ENCODE measurements at places on chromosomes 7 and 10.
A peak's percentile ranks its signal among the peaks of the same experiment; 100 is the strongest.

DNA sequence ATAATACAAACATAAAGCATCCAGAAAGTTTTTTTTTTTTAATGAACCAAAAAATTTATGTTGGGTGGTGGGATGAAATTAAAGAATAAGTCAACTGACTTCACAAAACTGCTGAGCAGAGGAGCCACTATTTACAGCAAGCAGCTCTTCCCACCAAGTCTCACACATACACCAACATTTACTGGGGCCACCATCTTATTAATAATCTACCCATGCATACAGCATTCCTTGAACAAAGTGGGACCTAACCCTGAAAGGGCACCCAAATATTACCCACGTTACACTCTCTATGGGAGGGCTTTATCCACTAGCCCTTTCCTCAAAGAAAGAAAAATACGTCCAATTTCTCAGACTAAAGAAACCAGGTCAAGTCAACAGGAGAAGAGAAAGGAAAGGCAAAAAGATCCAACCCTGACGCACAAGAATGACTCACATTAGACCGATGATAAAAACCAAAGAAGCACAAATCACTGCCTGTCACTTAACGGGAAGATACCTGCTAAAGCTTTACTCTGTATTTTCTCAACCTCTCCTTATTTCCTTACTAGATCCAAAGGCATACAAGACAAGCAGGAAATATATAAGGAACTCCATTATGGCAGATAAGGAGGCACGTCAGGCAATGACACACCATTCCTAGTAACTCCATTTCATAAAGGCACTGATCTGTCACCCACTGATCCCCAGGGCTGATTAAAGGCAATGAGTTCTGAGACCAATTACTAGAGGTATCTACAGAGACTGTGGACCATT is 141.8 kb upstream of the ASAH2 start:
- no peak for DNase-seq

DNA sequence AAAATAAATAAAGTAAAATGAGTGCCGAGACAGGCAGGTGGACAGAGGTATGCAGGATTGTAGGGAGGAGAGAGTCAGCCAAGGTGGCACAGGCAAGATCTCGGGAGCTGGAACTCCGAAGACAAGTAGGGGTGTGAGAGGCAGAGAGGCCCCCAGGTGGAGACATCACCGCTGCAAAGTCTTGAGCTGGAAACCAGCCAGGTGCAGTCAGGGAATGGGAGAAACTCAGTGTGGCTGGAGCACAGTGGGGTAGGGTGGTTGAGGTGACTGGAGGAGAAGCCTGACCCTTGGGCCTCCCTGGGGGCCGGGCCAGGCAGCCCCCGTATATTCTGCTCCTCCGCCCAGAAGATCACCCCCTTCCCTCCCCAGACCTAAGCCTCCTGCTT is 4.2 kb downstream of the EPHB4 start:
- no peak for DNase-seq

GRCh38 chr10:45053569-45054100 is 52.9 kb downstream of the ZNF22 start:
- DNase-seq, result no peak

GRCh38 chr7:149050941-149051340 is 22.6 kb upstream of the PDIA4 start:
- DNase-seq, result no peak

GRCh38 chr10:70967591-70968587 is 79.5 kb upstream of the PCBD1 start:
- DNase-seq, result no peak

GRCh38 chr7:152544481-152544927 is 108.7 kb upstream of the KMT2C start:
- no peak for DNase-seq

DNA sequence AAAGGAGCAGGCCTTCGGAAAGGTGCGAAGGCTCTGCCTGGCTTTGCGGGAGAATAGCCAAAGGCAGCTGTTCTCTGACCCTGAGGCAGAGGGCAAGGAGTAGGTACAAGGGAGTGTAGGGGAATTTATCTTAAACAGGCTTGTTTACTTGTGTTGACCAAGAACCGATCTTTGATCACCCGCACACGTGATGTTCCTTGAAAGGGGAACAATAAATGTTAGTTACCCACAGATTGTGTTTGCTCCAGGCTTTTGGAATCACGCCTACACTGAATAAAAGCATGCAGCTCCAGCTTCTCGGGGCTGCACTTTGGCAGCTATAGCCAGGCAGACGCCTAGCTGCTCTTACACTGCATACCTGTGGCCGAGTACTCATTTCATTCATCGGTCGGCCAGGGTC is 420.8 kb downstream of the PHF14 start:
- no peak for DNase-seq

DNA sequence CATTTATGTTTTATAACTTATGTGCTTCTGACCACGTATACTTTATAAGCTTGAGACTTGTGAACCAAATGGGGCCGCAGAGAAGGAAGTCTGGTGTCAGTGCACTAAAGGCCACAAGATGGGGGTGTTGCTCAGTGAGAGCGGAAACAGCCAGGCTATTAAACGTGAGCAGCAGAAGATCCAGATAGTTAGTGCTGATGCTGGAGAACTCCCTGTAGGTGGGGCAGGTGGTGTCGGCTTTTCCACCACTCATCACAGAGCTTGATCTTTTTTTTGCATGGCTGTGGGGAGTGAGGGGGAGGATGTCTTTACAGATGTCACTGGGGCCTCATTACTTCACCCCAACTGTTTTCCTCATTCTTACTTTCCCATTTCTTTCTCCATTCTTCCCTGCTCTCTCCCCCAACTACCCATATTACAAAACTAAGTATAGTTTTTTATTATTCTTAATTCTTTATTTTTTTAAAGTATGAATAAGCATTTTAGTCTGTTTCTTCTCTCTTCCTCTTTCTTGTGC is 34.7 kb downstream of the ACADSB start:
- DNase-seq, result peak; percentile 3

DNA sequence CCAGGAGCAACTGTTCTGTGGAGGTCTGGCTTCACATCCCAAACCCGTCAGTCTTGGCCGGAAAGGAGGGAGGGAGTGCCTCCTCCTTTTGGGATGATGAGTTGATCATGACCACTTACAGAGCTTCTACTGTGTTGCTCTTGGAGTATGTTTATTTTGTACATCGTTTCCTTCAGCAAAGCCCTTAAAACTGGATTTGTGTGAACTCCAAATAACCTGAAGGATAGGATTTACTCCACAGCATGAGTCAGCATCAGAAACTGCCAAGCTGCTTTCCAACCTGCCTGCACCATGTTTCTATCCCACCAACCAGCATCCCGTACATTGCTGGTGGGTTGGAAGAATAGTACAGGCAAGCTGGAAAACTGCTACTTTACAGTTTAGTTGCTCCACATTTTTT is 3.5 kb downstream of the CCDC201 start:
- no peak for DNase-seq

DNA sequence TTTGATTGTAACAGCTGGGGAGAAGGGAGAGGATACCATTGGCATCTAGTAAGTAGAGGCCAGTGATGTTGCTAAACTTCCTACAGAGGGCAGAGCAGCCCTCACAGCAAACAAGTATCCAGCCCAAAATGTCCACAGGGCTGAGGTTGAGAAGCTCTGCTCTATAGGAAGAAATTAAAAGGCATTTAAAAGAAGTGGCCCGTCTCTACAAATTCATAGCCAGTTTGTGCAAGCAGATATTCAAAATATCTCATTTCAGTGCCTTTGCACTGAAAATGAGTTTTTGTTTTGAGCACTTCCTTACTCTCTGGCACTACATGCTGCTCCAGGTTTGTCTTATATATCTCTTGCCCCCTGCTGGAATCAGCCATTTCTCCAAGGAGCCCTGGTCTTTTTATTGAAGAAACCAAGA is 330.0 kb downstream of the BBS9 start:
- DNase-seq, result no peak

DNA sequence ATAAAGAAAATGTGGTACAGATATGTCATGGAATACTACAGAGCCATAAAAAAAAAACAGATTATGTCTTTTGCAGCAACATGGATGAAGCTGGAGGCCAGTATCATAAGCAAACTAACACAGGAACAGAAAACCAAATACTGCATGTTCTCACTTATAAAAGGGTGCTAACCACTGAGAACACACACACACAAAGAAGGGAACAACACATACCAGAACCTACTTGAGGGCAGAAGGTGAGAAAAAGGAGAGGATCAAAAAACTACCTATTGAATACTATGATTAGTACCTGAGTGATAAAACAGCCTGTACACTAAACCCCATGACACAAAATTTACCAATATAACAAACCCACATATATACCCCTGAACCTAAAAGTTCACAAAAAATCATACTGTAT is 144.6 kb downstream of the TPK1 start:
- no peak for DNase-seq

- no peak for DNase-seq
Measured at GRCh38 chr10:115827231-115828009, 445.6 kb downstream of the GFRA1 start.

DNA sequence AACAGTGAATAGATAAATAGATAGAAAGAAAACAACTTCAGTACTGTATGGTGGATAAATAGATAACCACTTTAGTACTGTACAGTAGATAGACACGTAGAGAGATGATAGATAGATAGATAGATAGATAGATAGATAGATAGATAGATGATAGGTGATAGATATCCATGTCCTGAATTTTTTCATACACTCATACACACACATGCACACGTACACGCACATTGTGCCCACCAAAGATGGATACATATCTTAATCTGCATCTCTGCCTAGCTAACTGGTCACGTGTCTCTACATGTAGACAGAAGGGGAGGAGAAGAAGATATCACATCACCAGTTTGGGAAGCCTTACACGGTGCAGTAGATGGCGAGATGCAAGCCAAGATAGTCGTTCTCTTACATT is 99.2 kb downstream of the ARID5B start:
- DNase-seq, result no peak

DNA sequence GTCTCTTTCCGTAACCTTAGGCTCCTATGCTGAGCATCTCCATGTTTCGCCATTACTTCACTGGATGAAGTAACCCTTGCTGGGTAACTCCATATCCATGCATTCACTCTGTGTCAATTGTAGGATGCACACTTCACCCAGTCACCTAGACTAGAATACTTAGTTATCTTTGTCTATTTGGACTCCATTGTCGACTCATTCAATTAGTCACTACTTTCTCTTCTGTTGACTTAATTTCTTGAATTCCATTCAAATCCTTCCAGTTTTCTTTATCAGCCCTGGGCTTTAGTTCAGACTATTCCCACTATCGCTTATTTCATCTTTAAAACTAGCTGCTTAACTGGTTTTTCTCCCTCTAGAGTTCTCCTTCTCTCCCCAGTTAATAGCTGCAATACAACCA is 111.3 kb upstream of the TNS3 start:
- no peak for DNase-seq

GRCh38 chr7:146496657-146497056 is 380.1 kb downstream of the CNTNAP2 start:
- no peak for DNase-seq

DNA sequence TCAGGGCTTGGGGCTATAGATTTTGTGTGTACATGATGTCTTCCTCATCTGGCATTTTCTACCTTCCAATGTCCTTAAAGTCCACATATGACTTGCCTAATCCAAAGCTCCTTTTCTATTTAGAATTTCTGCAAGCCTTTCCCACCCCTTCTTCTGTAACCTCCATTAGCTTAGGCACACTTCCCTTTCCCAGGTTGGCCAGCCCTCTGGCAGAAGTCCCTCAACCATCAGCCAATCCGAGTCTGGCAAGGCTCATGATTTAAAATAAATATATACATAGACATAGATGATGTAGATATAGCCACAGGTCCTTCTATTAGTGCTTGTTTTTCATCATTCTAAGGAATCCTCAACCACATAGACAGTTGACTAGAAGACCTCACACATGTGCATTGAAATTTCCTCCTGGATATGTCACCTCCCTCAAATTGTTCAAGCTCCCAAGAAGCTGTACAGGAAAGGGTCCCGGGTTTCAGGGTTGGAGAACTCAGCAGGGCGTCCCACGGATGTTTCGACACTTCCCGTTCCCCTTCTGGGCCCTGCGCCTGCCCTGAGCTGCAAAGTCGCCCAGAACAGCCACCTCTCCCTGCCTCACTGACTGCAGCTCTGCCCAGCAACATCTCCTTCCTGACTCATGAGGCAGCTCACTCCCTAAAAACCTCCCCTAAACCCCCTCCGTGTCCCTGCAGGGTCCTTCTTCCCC is 20.4 kb upstream of the PIK3AP1 start:
- DNase-seq, result no peak

- no peak for DNase-seq
Measured at GRCh38 chr7:45155941-45156340, 1.6 kb upstream of the RAMP3 start.

DNA sequence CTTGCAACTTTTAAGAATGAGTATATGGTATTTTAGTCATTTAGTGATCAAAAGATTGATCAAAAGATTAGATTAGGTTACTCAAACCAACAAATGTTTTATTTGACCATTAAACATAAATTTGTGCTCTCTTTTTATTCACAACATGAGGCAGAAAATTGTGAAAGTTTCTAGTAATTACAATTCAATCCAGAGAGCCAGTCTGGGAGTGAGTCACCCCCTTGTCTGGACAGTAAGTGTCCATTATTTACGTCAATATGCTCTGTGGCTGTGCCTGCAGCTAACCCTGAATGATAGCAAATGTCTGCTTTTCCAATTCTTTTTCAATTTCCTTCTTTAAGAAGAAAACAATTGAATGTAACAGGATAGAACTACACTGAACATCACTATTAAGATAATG is 27.9 kb downstream of the GNG11 start:
- no peak for DNase-seq

DNA sequence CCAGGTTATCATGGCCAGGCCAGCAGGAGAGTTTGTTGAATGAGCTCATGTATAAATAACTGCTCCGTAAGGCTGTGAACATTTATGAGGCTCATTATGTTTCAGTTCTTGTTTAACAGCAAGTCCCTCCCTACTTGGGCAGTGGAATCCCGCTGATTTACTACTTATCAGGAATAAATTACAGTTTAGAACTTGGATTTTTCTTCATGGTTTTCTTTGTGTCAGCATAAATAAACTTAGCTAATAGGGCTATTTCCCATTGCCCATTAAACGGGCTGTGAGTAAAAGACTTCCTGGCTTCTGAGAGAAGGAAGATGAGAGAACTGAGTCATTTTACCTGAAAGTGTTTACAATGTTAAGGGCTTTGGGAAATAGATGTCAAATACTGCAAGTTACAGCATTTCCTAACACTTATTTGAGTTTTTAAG is 701.6 kb upstream of the ANKRD30A start:
- DNase-seq, result no peak

GRCh38 chr10:114635797-114636550 is 22.1 kb downstream of the ABLIM1 start:
- no peak for DNase-seq

- DNase-seq, result no peak
Measured at GRCh38 chr10:74977913-74978847, 133.3 kb upstream of the SAMD8 start.

- no peak for DNase-seq
Measured at GRCh38 chr7:4479367-4480039, 202.6 kb upstream of the FOXK1 start.

DNA sequence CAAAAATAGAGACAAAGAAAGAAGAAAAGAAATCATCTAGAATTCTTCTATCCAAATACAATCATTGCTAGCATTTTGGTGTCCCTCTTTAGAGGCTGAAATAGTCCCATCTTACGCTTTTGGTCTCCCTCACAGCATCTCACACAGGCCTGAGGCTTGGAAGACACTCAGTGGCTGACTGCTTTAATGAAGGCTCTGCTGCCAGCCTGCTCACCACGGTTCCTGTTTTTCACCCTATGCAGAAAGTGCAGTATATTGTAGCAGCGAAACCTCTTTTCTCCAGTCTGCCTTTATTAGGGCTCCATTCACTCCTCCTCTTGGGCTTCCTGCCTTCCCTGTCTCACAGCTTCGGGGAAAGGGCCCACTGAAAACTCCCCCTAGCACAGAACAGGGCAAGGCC is 102.2 kb downstream of the JCAD start:
- no peak for DNase-seq

GRCh38 chr10:3009341-3009740 is 58.0 kb upstream of the PFKP start:
- DNase-seq, result no peak

Data from stimulated activated CD4-positive, alpha-beta T cell treated with anti-CD3 and anti-CD28 coated beads, Interleukin-1b, Interleukin-23, amount 100 ng/mL, for 1 hour (primary cell).